Heart right ventricle (tissue), 16 donors: ENCODE measurements at places on chromosomes 4 and X. TPM values are rescaled to one million over a fixed set of nuclear protein-coding genes. Genes with fewer than 3 reads are reported as not detected.

Gene ATG4A
- 13.4 TPM for polyA plus RNA-seq

Gene CENPI
- 0.23 TPM for polyA plus RNA-seq

Gene TCEAL7
- polyA plus RNA-seq, result 5.6 TPM

Gene PSMD10
- polyA plus RNA-seq, result 28.0 TPM

Gene PAGE2
- polyA plus RNA-seq, result not detected

Gene CYBB
- 2.3 TPM for polyA plus RNA-seq

Gene UTP14A
- polyA plus RNA-seq, result 10.2 TPM

Gene WDR17
- polyA plus RNA-seq, result 0.06 TPM

Gene RBMX
- polyA plus RNA-seq, result 70.4 TPM

DNA sequence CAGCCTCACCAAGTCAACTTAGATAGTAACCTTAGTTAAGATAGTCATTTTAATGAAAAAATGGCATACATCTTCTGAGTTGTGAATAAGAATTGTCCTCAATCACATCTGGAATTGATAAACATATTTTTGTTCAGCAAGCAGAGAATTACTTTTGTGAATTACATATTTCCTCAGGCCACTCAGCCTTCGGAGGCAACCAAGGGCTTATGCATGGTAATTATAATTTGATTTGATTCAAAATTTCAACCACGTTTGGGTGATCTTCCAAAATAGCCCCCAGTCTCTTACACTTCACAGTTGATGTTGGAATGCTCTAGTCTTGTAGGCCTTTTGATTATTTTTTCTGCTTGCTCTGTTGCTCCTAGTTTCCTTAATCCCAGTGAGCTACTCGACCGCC, 63.4 kb downstream of the GALNTL6 start:
- no peak overlapping the region for H3K27ac ChIP-seq
- H3K36me3 ChIP-seq, result no peaks in the 10 kb centered on the region
- no peaks in the 10 kb centered on the region for H3K4me1 ChIP-seq
- no peaks in the 10 kb centered on the region for H3K27me3 ChIP-seq
- no peak overlapping the region for H3K4me3 ChIP-seq

GRCh38 chrX:9610771-9611392, 146.0 kb downstream of the TBL1X start:
- H3K4me1 ChIP-seq, result no peaks in the 10 kb centered on the region
- H3K27ac ChIP-seq, result no peak overlapping the region
- no peak for DNase-seq
- no peaks in the 10 kb centered on the region for H3K27me3 ChIP-seq

DNA sequence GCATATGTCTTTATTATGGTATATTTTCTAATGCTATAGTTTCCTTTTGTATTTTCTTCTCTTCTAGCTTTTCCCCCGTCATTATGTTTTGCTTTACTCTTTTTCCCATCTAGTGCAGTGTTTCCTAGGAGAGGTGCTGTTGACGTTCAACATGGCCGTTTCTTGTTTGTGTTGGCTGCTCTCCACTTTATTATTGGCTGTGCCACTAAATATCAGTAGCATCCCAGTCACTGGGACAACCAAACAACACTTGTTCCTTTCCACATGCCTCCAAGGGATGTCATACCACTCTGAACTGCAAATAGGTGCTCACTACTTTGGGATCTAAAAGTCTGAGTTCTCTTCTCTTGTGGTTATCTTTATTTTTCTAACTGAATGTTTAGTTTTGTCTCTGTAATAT, 26.5 kb downstream of the GBA3 start:
- no peak for DNase-seq
- H3K4me1 ChIP-seq, result no peaks in the 10 kb centered on the region
- H3K27me3 ChIP-seq, result no peaks in the 10 kb centered on the region
- H3K36me3 ChIP-seq, result no peaks in the 10 kb centered on the region
- H3K4me3 ChIP-seq, result no peak overlapping the region
- no peak overlapping the region for H3K27ac ChIP-seq

- H3K27me3 ChIP-seq, result no peaks in the 10 kb centered on the region
- no peak overlapping the region for H3K4me3 ChIP-seq
- H3K27ac ChIP-seq, result no peak overlapping the region
- no peak for DNase-seq
- no peaks in the 10 kb centered on the region for H3K4me1 ChIP-seq
- no peaks in the 10 kb centered on the region for H3K36me3 ChIP-seq
Observed at GRCh38 chr4:65651751-65652150, 18.5 kb downstream of the EPHA5 start.

- no peak overlapping the region for H3K27ac ChIP-seq
- H3K36me3 ChIP-seq, result no peaks in the 10 kb centered on the region
- no peak overlapping the region for H3K4me3 ChIP-seq
- no peaks in the 10 kb centered on the region for H3K27me3 ChIP-seq
- no peak for DNase-seq
Observed at GRCh38 chr4:149638073-149638472, 177.6 kb downstream of the IQCM start.

DNA sequence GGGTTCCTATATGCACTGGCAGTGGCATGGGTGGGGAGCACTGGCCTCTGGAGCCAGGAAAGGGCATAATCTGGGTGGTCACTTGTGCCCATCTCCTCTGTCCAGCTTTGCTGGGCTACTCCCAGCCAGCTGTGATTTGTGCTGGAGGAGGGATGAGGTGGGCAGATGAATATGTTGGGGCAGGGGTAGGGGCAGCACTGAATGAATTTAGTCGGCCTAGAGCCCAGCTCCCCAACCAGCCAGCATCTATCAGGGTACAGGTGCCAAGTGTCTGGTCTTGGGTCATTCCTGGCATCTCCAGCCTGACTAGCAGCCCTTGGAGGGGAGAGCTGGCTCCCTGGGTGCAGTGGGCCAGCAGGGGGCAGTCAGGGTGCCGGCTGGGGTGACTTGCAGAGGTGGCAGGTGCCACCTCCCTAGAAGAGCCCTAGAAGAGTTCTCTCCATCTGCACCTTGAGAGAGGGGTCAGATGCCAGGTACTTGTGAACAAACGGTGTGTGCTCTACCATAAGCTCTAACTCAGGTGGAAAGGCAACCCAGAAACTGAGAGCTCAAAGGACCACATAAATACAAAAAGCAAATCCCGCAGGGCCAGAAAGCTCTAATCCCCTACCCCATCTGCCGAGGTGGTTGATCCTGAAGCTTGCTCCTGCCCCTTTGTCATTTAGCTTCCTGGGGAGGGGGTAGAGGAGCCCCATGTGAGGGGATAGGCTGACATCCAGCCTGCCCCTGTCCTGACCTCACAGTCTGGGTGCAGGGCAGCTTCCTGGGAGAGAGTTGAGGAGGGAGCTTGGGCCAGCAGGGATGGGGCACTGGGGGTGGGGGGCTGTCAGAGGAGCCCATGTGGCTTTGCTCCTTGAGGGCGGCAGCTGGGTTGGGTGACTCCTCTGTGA, 2.2 kb downstream of the SORCS2 start:
- no peak for DNase-seq
- peaks cover 15% of the 10 kb centered on the region for H3K4me1 ChIP-seq
- peak overlapping the region; percentile 47 for H3K4me3 ChIP-seq
- H3K27ac ChIP-seq, result no peak overlapping the region

GRCh38 chr4:183478926-183479325, 25.9 kb upstream of the ING2 start:
- H3K36me3 ChIP-seq, result no peaks in the 10 kb centered on the region
- H3K27me3 ChIP-seq, result no peaks in the 10 kb centered on the region
- no peaks in the 10 kb centered on the region for H3K4me1 ChIP-seq
- no peak overlapping the region for H3K4me3 ChIP-seq
- H3K27ac ChIP-seq, result no peak overlapping the region

DNA sequence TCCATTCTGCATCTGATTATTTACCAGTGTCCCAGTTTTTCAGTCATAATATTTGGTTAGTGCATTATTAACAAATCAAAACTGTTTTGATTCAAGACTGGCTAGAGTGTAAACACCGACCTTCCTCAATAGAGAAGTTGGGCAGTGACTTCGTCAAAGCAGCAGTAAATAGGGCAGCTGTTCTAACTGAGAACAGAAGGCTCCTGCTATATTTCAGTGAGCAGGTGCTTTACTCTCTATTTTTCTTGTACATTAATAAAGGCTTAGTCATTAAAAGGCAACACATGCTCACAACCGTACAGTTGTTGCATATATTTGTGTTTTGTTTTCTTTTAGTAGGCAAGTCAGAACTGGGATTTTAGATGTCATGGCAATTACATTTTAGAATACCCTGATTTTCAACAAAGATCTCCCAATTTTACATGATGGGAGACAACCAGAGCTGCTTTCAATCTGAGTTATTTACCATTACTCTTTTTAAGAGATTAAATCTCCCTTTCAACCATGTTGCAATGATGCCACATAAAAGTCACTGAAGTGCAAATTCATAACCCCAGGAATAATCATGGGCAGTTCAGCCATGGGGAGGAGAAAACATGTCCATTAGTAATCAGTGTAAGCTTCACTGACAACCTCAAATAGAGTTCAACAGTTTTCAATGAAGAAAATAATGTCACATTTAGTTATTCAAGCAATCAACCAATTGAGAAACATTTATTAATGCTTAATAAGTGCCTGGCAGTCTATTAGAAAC, 233.3 kb downstream of the NDST4 start:
- no peak for DNase-seq
- H3K4me1 ChIP-seq, result no peaks in the 10 kb centered on the region
- H3K27me3 ChIP-seq, result no peaks in the 10 kb centered on the region
- H3K36me3 ChIP-seq, result no peaks in the 10 kb centered on the region
- no peak overlapping the region for H3K27ac ChIP-seq

- DNase-seq, result no peak
- H3K4me1 ChIP-seq, result no peaks in the 10 kb centered on the region
- H3K27me3 ChIP-seq, result no peaks in the 10 kb centered on the region
- no peaks in the 10 kb centered on the region for H3K36me3 ChIP-seq
- no peak overlapping the region for H3K4me3 ChIP-seq
- H3K27ac ChIP-seq, result no peak overlapping the region
Observed at GRCh38 chrX:120759685-120760084, 116.0 kb downstream of the CT47B1 start.

GRCh38 chrX:141180851-141181250, 3.9 kb upstream of the LDOC1 start:
- no peaks in the 10 kb centered on the region for H3K27me3 ChIP-seq
- no peaks in the 10 kb centered on the region for H3K4me1 ChIP-seq
- H3K4me3 ChIP-seq, result no peak overlapping the region

- DNase-seq, result no peak
- H3K4me3 ChIP-seq, result no peak overlapping the region
- H3K27me3 ChIP-seq, result no peaks in the 10 kb centered on the region
- H3K36me3 ChIP-seq, result no peaks in the 10 kb centered on the region
- H3K4me1 ChIP-seq, result peaks cover 72% of the 10 kb centered on the region
Observed at GRCh38 chr4:183171484-183172267, 72.6 kb downstream of the WWC2 start.
